ENCODE measurements at places on chromosomes 12 and 14.

GRCh38 chr12:57179331-57180086 lies 32.1 kb upstream of the LRP1-AS start:
- no peak overlapping the region for H3K27ac ChIP-seq
- H3K36me3 ChIP-seq, result peaks cover 19% of the 10 kb centered on the region
- DNase-seq, result no peak
- H3K4me1 ChIP-seq, result peaks cover 16% of the 10 kb centered on the region
- H3K4me3 ChIP-seq, result no peak overlapping the region

DNA sequence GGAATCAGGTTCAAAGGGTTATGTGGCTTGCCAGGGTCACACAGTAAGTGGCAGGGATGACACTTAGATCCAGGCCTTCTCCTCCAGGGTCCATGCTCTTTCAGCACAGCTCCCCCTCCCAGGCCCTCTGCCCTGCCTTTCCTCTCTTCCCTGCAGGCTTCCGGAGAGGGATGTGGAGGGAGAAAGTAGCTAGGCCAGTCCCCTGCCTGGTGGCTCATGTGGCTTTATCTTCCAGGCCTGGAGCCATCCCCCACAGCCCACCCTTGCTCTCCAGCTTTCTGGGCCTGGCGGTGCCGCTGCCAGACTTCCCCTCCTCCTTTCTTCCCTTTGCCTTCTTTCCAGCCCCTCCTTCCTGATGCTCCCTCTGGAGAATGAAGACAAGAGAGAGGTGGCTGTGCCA lies 1.7 kb downstream of the PSMB11 start:
- H3K27ac ChIP-seq, result no peak overlapping the region
- DNase-seq, result no peak
- peaks cover 5% of the 10 kb centered on the region for H3K36me3 ChIP-seq
- H3K4me1 ChIP-seq, result peaks cover 5% of the 10 kb centered on the region

DNA sequence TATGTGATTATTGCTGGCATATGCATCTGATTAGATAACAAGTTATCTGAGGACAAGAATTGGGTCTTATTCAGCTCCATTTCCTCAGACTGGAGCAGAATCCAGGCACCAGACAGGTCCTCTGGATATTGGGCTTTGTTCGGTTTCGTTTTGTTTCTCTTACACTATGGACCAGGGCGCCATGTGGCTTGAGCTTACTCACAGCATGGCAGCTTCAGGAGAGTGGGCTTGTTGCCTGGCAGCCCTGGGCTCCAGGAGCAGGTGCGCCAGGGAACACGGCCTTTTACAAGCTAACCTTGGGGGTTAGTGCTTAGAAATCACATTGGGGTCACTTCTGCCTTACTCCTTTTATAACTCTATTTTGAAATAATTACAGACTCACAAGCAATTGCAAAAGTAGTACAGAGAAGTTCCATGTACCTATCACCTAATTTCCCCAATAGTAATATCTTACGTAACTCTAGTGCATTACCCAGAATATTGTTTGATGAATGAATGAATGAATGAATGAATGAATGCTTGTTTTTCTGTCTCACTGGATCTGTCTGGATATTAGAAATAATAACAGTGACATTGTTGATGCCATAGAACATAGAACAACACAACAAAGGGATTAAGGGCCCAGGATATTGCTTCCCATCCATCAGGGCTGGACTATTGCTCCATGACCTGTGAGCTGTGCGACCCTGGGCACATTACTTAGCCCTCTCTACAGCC lies 39.0 kb downstream of the CMKLR1 start:
- peaks cover 46% of the 10 kb centered on the region for H3K4me1 ChIP-seq
- H3K27ac ChIP-seq, result no peak overlapping the region
- no peaks in the 10 kb centered on the region for H3K36me3 ChIP-seq
- no peak overlapping the region for H3K4me3 ChIP-seq

- no peak for DNase-seq
- H3K27ac ChIP-seq, result no peak overlapping the region
- peaks cover 28% of the 10 kb centered on the region for H3K4me1 ChIP-seq
- no peak overlapping the region for H3K4me3 ChIP-seq
These were observed 4.2 kb downstream of the SH2B3 start for GRCh38 chr12:111409780-111410430.

DNA sequence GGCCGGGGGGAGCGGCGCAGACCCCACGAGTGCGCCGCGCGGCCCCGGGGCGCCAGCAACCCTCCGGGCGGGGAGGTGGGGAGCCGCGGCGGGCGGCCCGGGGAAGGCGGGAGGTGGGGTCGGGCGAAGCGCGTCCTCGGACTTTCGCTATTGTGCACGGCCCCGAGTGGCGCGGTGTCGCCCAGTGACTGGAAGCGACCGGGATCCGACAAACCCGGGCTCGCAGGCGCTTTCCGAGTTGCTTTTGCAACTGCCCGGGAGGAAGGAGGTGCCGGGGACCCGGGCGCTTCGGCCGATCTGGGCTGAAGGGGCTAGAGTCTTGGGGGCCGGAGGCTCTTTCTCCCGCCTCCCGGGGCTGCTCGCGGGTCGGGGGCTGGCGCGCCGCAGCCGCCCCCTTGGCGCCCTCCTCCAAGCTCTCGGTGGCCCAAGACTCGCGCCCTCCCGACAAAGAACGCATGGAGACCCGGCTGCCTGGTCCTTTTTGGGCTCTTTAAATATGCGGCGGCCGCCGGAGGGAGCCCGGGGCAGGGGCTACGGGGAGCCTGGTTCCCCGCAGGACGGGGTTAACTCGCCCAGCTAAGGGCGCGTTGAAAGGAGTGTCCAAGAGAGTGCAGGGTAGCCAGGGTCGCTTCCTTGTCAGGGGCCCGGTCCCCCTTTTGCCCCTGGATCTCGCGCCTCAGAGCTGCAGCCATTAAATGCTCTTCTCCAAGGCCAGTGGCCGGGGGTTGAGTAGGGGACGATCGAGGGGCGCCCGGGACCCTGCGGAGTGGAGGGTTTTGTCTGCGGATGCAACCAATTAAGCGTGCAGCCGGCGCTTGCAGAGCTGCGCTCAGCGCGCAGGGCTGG lies 1.4 kb downstream of the HMGA2 start:
- H3K4me3 ChIP-seq, result peak overlapping the region; percentile 95
- H3K4me1 ChIP-seq, result peaks cover 37% of the 10 kb centered on the region
- peak overlapping the region; percentile 88 for H3K27ac ChIP-seq
- DNase-seq, result peak; percentile 72

DNA sequence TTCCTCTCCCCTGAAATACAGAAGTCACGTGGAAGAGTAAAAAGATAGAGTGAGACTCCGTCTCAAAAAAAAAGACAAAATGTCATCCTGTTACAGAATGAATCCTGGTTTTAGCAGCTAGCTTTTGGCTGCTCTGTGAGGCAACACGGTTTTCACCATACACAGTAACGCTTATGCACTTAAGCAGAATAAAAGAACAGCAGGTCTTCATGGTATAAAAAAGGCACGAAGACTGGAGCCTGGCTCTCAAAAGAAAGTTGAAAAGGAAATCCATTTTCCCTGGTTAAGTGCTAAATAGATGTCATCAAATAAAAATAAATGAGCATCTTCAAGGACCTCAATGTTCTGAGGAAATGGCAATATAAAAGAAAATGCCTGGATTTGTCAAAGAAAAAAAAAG lies 444.1 kb downstream of the IPO8 start:
- H3K4me3 ChIP-seq, result no peak overlapping the region
- DNase-seq, result no peak
- H3K4me1 ChIP-seq, result no peaks in the 10 kb centered on the region
- no peaks in the 10 kb centered on the region for H3K27me3 ChIP-seq
- no peaks in the 10 kb centered on the region for H3K36me3 ChIP-seq

DNA sequence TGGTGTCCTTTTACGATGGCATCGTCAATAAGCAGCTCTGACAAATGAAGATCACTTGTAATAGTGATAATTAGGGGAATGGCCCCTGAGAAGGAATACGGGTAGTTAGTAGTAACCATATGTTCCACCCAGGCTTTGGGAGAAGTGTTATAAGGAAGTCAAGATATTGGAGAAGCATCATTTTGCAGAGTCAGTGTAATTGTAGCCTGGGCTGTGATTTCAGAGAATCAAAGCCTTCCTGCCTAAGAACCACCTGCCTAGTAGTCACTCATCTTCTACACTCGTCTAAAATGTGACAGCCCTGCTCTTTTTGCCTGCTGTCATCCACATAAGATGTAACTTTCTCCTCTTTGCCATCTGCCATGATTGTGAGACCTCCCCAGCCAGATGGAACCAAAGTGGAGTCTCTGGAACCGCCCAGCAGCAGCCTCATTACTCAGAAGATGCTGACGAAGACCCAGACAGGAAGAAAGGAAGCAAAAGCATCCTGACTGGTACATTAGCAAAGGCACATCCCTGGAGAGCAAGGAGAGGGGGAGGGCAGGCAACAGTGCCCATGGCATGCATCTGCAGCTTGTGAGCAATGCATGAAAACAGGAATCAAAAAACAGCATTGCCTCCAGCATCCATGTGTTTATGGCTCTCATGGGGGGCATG lies 12.6 kb upstream of the EDDM3A start:
- H3K4me3 ChIP-seq, result no peak overlapping the region
- DNase-seq, result no peak
- H3K27ac ChIP-seq, result no peak overlapping the region
- H3K36me3 ChIP-seq, result no peaks in the 10 kb centered on the region

- H3K4me3 ChIP-seq, result peak overlapping the region; percentile 91
- H3K27me3 ChIP-seq, result peaks cover 6% of the 10 kb centered on the region
- no peak for DNase-seq
- peaks cover 49% of the 10 kb centered on the region for H3K4me1 ChIP-seq
- peaks cover 15% of the 10 kb centered on the region for H3K36me3 ChIP-seq
- H3K27ac ChIP-seq, result peak overlapping the region; percentile 61
These were observed 1.5 kb downstream of the IRF2BPL start for GRCh38 chr14:77026930-77027537.

GRCh38 chr12:84757978-84758377 lies 154.6 kb downstream of the SLC6A15 start:
- H3K27me3 ChIP-seq, result no peaks in the 10 kb centered on the region
- H3K4me3 ChIP-seq, result no peak overlapping the region
- no peak overlapping the region for H3K27ac ChIP-seq
- no peaks in the 10 kb centered on the region for H3K4me1 ChIP-seq
- no peak for DNase-seq

DNA sequence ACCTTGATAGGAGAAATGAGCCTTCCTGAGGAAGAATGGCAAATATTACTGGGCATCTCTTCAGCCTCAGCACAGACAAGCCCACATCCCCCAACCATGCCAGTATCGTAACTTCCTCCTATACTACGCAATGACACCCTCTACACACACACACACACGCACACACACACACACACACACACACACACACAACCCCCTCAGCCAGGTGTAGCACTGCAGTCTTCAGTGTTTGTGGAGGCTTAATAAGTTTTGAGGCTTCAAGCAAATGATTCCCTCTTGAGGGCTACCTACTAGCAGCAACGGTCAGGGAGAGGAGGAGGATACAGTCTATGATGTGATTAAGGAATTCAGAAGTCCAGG lies 1.6 kb downstream of the DGKA start:
- no peaks in the 10 kb centered on the region for H3K36me3 ChIP-seq
- peaks cover 22% of the 10 kb centered on the region for H3K4me1 ChIP-seq
- H3K27ac ChIP-seq, result peak overlapping the region; percentile 77

DNA sequence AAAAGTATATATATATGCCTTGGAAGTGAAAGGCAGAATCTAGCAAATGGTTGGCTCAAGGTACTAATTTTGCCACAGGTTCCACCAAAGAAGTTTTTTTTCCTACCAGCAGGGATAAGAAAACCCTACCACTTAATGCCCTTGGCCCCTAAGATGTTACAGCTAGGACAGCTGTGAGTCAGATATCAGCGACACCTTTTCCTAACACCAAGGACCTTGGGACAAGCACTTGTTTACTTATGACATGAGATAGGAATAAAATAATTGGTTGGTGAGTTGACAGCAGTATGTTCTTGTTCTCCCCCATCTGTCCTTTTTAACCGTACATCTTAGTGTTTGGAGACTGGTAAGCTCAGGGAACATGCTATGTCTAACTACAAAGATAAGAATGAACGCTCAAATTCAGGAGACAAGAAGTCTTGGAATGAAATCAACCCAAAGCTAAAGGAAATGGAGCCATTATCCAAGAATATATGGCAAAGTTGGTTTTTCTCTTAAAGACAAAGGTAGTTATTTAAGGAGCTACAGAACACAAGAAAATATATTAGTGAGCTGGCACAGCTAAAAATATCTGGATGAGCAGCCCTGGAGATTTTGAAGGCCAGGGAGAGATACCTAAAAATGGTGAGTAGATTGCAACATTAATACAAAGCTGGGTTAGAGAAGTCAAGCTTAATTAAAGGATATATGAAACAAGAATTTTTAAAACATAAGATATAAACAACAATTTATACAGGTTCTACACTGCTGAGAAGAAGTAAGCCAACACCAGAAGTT lies 126.8 kb downstream of the TMTC1 start:
- H3K27ac ChIP-seq, result no peak overlapping the region
- H3K27me3 ChIP-seq, result no peaks in the 10 kb centered on the region
- H3K4me3 ChIP-seq, result no peak overlapping the region
- no peak for DNase-seq

DNA sequence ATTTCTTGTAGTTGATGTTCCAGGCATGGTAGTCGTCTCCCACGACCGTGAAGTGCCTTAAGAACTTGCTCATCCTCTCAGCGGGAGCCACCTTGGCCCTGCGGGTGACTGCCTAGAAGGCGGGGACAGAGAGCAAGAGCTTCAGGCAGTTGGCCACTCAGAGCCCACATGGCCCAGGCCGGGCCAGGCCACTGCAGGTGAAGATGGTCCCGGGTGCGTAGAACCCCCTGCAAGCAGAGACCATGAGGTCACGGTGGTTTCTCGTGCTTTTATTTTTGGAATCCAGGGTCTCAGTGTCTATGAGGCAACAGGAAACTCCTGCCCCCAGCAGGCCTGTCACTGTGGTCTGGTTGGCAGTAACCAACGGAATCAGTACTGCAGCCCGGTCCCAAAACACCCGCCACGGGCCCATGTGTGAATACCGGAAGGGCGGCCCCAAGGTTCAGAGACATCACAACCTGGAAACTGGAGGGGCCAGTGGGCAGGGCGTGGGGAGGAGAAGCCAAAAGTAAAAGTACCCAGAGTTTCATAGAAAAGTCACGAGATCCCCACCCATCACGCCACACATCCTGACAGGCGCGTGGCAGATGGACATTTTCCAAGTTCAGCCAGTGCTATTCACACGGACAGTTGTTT lies 27.5 kb downstream of the HVCN1 start:
- peaks cover 20% of the 10 kb centered on the region for H3K4me1 ChIP-seq
- H3K27me3 ChIP-seq, result no peaks in the 10 kb centered on the region
- H3K27ac ChIP-seq, result no peak overlapping the region
- no peak overlapping the region for H3K4me3 ChIP-seq
- no peak for DNase-seq

DNA sequence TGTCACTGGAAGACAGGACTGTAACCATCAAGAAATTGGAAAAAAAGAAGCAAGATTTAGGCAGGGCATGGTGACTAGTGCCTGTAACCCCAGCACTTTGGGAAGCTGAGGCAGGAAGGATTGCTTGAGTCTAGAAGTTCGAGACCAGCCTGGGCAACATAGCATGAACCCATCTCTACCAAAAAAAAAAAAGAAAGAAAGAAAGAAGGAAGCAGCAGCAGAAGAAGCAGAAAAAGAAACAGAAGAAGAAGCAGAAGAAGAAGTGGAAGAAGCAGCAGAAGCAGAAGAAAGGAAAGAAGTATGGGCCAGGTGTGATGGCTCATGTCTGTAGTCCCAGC lies 30.5 kb upstream of the LGALS3 start:
- H3K4me1 ChIP-seq, result peaks cover 43% of the 10 kb centered on the region
- peak overlapping the region; percentile 97 for H3K27ac ChIP-seq
- H3K27me3 ChIP-seq, result no peaks in the 10 kb centered on the region
- H3K4me3 ChIP-seq, result no peak overlapping the region
- H3K36me3 ChIP-seq, result peaks cover 4% of the 10 kb centered on the region
- no peak for DNase-seq

- no peaks in the 10 kb centered on the region for H3K36me3 ChIP-seq
- no peaks in the 10 kb centered on the region for H3K27me3 ChIP-seq
- H3K27ac ChIP-seq, result no peak overlapping the region
- H3K4me3 ChIP-seq, result no peak overlapping the region
- no peaks in the 10 kb centered on the region for H3K4me1 ChIP-seq
- DNase-seq, result no peak
These were observed 8.4 kb upstream of the MLEC start for GRCh38 chr12:120678572-120678971.

All from type B pancreatic cell (in vitro differentiated cells).